Astrocyte (in vitro differentiated cells and primary cell): ENCODE measurements at places on chromosomes 4 and X. TPM values are rescaled to one million over a fixed set of nuclear protein-coding genes. Genes with fewer than 3 reads are reported as not detected.

ESX1 gene
- 0.48 and 0.84 TPM in 2 replicates for total RNA-seq

DNA sequence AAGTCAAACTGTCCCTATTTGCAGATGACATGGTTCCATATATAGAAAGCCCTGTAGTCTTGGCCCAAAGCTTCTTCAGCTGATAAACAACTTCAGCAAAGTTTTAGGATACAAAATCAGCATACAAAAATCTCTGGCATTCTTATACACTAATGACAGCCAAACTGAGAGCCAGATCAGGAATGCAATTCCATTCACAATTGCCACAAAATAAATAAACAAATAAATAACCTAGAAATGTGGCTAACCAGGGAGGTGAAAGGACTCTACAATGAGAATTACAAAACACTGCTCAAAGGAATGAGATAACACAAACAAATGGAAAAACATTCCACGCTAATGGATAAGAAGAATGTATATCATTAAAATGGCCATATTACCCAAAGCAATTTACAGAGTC lies 52.9 kb upstream of the CXCL8 start:
- no peak for DNase-seq

DNA sequence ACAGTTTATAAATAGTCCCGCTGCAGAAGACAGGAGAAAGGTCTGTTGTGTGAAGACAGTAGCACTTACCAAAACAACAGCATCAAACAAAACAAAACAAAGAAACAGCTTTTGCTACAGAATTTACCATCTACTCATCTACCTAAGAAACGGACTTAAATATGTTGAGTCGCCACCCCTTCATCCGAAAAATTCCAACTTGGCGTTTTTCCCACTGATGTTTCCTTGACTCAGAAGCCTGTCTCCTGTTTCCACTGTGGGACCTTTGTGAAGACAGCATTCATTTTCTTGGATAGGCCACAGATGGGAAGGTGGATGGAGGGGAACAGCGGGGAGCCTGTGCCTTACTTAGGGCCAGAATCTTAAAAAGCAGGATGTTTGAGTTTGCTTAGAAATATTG lies 1.3 kb upstream of the ITM2A start:
- DNase-seq, result no peak

DNA sequence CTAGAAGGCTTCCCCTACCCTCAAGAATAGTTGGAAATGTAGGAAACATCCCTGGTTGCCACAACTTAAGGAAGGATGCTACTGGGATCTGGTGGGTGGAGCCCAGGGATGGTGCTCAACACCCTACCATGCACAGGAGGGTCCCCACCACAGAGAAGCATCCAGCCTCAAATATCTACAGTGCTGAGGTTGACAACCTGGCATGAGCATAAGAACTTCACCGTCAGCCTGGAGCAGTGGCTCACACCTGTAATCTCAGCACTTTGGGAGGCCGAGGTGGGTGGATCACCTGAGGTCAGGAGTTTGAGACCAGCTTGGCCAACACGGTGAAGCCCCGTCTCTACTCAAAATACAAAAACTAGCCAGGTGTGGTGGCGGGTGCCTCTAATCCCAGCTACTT lies 24.0 kb upstream of the ASMTL start:
- DNase-seq, result no peak

- no peak for DNase-seq
Measured at GRCh38 chrX:152136312-152136711, 2.1 kb downstream of the MAGEA10 start.

MAP7D3 gene
- total RNA-seq, result 15.0 and 19.4 TPM in 2 replicates

- peak; percentile 35 for DNase-seq
Measured at GRCh38 chr4:70666369-70666768, at the start of gene JCHAIN. TSS of gene JCHAIN (minus strand) at chr4:70666508. CDS start at chr4:70666490, 18 bp downstream.

GRCh38 chr4:127634181-127634580 lies 1.4 kb downstream of the INTU start:
- peak; percentile 84 for DNase-seq

- no peak for DNase-seq
Measured at GRCh38 chrX:71666240-71667223, 814 bp upstream of the LOC101059915 start.

MTTP gene
- 0.29 and 0.41 TPM in 2 replicates for total RNA-seq
